ENCODE measurements at places on chromosomes 1 and 21.

DNA sequence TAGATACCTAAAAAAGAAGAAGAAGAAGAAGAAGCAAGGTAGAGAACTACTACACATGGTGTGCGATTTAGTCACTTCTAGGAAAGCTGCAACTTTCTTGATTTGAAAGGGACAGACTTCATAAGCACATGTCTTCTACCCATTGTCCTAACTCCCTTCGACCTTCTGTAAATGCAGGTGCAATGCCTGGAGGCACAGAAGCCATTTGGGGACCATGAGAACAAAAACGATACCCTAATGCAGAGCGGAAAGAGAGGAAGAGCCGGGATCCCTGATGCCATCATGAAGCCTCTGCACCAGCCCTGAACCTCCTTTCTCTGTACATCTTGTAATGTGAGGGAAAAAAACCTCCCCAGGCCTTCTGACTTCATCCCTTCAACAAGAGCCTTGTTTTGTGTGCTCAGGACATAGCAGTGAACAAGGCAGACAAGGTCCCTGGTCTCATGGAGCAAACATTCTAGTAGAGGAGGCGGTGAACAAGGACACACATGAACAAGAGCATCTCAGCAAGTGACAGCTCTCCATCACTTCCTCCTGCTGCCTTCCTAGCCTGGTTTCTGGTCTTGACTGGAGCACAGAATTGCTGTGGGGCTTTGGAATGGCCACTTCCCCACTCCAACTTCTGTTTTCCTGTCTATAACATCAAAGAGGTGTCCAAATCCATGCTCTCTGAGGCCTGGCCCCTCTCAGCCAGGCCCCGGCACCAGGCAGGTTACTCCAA is 5.5 kb upstream of the LAPTM5 start:
- no peak for DNase-seq

- DNase-seq, result no peak
Observed at GRCh38 chr1:203858055-203858454, 3.3 kb upstream of the SNRPE start.

- no peak for DNase-seq
Observed at GRCh38 chr1:201229771-201230635, 39.4 kb downstream of the IGFN1 start.

DNA sequence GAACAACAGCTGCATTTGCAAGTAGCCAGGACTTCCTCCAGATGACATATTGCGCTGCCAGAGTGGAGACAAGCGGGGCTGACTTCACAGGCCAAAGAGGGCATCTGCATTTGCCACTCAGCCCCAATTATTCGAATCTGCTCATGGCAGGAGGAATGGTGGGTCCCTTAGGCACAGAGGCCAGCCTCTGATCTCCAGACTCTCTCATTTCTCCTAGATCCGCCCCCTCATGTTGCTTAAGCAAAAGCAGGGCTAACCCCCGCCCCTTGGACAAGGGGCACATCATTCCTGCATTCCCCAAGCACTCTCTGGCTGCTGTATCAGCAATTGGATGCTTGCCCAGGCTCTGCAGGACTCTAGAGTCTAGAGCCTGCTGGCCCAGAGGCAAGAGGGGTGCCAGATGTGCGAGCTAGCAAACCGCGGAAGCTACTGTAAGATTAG is 262.4 kb downstream of the ST6GALNAC3 start:
- DNase-seq, result no peak

GRCh38 chr1:91805311-91805801 is 80.6 kb downstream of the TGFBR3 start:
- DNase-seq, result no peak

- no peak for DNase-seq
Observed at GRCh38 chr1:70818401-70818800, 229.2 kb downstream of the PTGER3 start.

DNA sequence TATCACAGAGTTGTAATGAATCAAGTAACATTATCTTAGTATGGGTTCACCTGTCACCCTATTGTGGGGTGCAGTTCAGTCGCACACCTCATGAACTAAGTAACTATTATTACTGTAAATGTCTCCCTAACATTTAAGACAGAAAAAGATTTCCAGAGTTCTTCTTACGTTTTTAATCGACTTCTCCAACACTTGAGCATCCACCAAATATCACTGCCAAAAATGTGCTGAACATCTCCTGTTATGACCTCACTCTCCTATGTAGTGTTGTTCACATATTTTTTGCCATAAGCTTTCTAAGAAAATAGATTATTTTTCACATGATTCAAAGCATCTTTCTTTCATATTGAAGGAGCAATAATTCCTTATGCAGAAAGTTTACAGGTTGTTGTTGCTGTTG is 1.3 kb downstream of the TTLL7 start:
- no peak for DNase-seq

DNA sequence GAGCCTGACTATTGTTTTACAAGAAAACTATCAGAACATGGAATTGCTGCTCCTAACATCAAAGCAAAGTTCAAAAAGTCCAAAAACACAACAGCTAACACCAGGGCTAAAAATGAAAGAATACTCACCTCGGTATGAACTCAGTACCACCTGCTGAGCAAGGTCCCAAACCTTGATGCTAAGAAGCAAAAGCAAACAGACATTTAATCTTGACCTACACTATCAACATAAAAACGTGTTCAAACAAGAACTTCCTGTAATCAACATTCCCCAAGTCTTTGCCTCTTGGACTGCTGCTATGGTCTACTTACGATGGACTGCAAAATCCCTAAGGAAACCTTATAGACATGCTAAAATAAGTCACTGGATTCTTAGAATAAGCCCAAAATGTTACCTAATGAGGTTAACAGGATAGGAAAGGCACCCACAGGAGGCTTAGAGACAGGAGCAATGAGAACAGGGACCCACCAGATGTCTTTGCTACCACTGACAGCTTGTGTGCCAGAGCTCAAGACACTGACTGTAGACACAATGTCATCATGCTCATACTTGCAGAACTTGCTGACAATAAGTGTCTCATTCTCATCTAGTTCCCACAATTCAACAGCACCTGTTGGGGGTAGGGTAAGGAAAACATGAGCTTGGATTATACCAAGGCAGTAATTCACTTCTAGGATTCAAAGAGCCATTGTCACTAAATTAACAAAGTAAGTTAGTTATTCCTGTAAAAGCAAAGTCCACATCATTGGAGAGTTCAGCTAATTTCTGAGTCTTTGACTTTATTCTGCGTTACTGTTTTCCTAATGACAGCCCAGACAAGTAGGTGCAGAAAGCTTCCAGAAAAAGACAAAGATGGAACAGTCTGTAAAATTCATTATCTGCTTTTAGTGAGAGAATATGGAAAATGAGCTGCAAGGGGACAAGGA is 1.8 kb downstream of the WDR77 start:
- no peak for DNase-seq

- DNase-seq, result no peak
Observed at GRCh38 chr1:83641796-83642443, 357.0 kb downstream of the TTLL7 start.

DNA sequence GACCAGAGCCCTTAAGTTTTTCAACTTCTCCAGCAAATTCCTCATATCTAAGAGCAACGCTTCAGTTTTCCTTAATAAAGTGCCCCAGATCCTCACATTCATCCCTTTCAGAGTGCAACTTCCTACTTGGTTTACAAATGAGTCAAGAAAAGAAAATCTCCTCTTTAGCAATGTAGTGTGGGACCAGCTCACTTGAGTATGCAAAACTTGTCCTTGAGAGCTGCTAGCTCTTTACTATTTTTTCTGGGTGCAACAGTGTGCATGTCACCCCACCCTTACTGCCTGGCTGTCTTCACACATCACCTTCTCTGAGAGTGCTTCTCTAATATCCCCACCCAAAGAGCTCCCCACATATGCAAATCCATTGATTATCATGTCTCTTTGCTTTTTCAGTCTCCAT is 203.1 kb upstream of the CAMK1G start:
- no peak for DNase-seq

GRCh38 chr1:58755468-58755872 is 28.4 kb downstream of the JUN start:
- DNase-seq, result peak; percentile 76

DNA sequence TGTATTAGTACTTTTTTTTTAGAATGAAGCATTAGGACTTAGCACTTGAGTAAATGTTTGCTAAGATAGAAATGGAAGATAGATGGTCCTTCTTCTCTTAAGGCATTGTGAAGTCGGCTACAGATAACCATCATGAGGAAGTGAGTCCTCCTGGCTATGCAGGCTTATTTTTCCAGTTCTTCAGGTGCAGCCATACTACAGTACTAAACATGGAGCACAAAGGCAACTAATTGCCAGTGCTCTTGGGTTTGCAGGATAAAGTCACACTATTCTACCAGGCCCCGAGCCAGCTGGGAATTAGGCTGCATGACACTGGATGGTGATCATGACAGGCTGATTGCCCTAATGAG is 197.3 kb upstream of the SGIP1 start:
- no peak for DNase-seq

GRCh38 chr1:6352138-6352563 is 41.4 kb downstream of the ACOT7 start:
- no peak for DNase-seq

- no peak for DNase-seq
Observed at GRCh38 chr21:45465611-45466329, 60.8 kb downstream of the COL18A1 start.

- DNase-seq, result peak; percentile 98
Observed at GRCh38 chr1:28581531-28582247, 10.4 kb upstream of the RAB42 start.

GRCh38 chr1:56576880-56577405 is 2.4 kb downstream of the PLPP3 start:
- no peak for DNase-seq

DNA sequence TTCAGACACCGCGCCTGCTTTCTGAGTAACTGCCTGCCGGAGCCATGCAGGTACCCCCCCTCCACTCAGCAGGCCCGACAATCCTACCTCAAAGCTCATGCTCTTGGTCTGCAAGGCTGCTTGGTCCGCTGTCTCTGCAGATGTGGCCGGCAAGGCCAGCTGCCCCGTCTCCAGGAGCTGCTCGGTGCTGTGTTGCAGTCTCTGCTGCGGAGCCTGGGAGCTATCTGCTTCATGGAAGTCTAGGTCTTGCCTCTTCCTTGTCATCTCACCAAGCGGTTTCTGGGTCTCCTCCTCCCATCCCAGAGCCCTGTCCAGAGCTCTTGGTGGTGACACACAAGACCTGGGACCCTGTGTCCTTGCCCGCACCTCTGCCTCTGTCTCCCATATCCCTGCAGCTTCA is 24.0 kb upstream of the GNPAT start:
- DNase-seq, result no peak

- DNase-seq, result no peak
Observed at GRCh38 chr1:56548571-56548970, 30.8 kb downstream of the PLPP3 start.

DNA sequence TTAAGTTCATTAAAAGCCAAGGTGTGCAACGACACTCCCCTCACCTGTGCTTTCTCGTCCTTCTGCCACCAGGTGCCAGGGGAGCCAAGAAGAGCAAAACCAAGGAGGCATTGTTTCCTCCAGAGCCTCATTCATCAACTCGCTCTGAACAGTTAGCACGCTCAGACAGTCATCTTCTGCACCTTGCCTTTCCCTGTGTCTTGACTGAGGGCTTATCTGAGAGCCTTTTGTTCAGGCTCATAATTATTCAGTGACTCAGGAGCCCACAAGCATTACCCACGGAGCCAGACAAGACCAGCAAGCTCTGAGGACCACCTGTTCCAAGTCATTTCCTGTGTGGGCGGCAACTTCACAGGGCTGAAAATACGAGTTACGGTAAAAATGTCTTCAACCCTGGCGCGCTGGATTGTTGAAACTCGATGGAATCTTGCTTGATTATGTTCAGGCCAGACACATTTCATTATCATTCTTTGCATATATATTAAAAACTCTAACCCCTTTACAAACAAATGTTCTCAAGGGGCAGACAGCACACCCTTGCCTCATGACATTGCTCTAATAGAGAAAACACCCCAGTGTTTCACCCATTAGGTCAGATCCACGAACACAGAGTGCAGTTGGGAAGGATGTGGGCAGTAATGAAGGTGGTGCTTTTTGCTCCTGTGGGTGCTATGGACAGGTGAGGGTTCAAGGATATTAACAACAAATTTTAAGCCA is 89.7 kb upstream of the RUNX1 start:
- DNase-seq, result peak; percentile 4

- DNase-seq, result no peak
Observed at GRCh38 chr1:147785794-147786506, 25.5 kb upstream of the GJA5 start.

DNA sequence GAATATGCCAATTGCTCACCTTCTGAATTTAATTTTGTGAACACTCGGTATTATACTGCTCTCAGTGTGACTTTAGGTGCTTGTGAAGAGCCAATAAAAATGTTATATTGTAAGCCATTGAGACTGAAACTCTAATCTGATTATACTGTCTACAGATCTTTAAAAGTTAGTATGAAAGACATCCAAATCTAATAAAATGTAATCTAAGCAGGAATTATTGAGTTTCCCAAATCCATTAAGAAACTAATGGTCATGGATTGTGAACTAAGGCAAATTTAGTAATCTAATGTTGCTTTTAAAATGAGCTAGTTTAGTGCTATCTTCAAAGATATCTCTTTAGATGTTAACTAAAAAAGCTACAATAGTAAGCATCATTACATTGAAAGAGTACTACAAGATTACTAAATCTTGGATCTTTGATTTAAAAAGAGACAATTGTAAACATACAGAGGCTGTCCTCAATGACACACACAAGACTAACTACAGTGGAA is 1132.4 kb upstream of the B3GALT2 start:
- DNase-seq, result no peak

DNA sequence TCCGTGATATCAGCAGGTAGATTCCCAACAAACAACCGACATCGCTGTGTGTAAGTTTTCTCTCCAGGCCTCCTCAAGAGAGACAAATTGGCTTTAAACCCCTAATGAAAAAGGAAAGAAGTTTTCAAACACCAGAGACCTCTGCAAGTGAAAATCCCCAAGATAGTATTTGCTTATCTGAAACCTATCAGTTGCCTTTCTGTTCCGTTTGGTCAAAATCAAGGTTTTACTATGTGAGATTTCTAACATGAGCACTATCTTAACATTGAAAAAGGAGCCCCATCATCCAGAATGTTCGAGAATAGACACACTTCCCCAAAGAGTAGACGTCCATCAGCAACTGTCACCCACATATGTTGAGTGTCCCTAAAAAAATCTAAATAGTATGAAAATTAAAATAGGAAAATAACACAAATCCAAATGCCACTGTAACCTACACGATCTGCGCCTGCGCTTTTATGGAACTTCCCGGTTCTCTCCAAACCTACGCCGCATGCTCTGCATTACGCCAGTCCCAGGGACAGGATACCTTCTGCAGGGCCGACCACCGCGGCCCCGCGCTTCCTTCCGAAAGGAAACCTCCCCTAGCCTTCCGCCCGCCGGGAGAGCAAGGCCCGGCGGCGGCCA is 1.4 kb downstream of the SFPQ start:
- no peak for DNase-seq

GRCh38 chr1:224211206-224211962 is 28.3 kb downstream of the DEGS1 start:
- DNase-seq, result no peak

Measured in activated CD4-positive, alpha-beta T cell treated with anti-CD3 and anti-CD28 coated beads, Interleukin-2, amount 50 U/mL, for 16 hours (primary cell).